CD14-positive monocyte (primary cell): ENCODE measurements at places on chromosomes 4 and X.

- DNase-seq, result peak; percentile 60
Measured at GRCh38 chrX:71128915-71129765, 10.7 kb downstream of the MED12 start.

DNA sequence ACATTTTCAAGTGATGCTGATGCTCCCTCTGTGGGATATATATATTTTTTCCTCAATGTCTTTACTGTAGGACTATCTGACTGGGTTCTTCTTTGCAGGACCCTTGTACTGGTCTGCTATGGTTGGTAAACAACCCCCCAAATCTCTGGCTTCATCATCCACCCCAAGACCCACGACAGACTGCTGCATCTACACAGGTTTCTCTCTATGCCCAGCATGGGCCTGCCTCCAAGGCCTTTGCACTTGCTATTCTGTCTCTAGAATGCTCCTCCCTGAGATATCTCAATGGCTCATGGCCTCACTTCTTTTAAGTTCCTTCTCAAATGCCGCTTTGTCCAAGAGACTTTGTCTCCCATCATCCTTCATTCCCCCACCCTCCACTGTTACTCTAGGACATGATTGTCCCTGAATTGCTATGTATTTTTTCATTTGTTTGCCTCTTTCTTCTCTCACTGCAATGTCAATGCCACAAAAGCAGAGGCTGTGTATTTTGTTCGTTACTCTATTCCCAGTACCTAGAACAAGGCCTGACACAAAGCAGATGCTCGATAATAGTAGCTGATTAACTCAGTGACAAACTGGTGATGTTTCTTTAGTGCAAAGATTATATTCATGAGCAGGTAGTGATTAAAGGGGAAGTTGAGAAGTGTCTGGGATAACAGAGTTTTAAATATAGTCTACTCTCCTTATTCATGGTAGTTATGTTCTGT lies 6.6 kb downstream of the EVC start:
- DNase-seq, result no peak

- peak; percentile 64 for DNase-seq
Measured at GRCh38 chr4:36244257-36245082, at the start of gene ARAP2. Gene ARAP2 (minus strand): TSS chr4:36244514. CDS start chr4:36229486, 15,028 bp downstream.

DNA sequence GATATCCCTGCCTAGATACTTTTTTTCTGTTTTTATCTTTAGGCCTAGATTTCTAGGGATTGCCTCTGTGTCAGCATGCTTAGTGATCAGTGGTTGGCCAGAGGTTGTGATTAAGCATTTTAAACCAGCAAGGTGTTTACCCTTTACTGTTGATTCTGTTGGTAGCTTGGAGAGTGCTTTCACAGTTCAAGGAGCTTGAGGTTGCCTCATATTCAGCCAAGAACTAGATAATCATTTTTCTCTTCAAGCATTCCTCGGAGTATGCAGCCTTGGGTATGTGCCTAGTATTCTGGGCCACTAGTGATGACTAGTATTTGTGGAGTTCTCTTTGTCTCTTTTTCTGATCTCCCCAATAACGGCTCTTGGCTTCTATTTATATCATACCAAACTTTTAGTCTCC lies 20.4 kb downstream of the APOOL start:
- DNase-seq, result no peak

- no peak for DNase-seq
Measured at GRCh38 chrX:148134578-148134977, 153.4 kb downstream of the FMR1NB start.

DNA sequence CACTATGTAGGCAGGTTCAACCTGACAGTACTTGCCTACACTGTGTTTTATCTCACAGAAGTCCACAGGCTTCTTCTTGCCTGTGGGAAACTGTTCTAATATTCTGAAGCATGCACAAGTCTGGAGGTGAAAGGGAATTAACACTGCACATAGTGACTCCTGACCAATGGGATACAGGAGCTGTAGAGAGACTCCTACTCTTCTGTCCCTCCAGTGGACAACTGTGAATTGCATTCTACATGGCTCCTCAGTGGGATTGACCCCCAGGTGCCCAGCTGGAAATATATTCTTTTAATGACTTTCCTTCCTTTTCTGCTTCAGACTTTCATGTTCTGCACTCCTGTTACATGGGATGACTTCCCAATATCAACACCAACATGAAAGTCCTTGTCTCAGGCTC lies 8.2 kb upstream of the YIPF6 start:
- DNase-seq, result no peak

- DNase-seq, result no peak
Measured at GRCh38 chr4:40804598-40804997, 54.8 kb downstream of the NSUN7 start.

GRCh38 chr4:89294573-89295269 lies 12.9 kb downstream of the GPRIN3 start:
- DNase-seq, result no peak

- no peak for DNase-seq
Measured at GRCh38 chr4:73701116-73701515, 39.3 kb upstream of the CXCL8 start.

DNA sequence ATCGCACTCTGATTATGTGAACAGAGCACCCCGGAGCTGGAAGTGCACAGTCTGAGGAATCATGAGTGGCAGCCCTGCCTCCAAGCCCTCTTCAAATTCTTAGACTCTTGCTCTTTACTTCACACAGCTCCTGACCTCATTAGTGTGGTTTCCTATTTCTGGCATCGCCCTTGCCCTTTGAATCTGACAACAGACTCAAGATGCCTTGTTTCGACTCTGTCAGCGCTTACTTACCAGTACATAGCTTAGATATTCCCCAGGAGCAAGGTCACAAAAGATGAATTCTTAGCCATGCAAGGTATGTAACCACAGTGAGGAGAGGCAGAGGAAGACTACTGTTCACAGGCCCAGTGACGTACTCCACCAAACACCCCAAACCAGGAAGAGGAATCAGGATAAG lies 167.2 kb downstream of the KDR start:
- no peak for DNase-seq

GRCh38 chr4:146674829-146675570 lies 36.3 kb downstream of the POU4F2 start:
- DNase-seq, result no peak

- no peak for DNase-seq
Measured at GRCh38 chr4:1623400-1623799, 60.7 kb downstream of the FAM53A start.

DNA sequence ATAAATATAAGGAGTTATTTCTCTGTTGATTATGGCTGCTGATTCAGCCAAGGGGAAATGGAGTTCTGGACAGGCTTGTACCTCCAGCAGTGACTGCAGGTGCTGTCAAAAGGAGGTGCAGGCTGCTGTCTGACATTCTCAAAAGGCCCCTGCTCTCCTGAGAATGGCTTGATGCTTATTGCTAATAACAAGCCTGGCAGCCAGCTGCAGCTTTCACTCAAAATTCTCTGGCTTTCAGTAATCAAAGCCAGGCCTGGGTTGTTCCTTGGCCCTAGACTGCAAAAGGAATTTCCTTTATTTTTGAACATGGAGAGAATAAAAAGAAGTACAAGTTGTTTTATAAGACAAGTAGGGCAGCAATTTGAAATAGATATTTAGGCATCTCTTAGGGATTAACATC lies 575.9 kb downstream of the MID1IP1 start:
- no peak for DNase-seq

DNA sequence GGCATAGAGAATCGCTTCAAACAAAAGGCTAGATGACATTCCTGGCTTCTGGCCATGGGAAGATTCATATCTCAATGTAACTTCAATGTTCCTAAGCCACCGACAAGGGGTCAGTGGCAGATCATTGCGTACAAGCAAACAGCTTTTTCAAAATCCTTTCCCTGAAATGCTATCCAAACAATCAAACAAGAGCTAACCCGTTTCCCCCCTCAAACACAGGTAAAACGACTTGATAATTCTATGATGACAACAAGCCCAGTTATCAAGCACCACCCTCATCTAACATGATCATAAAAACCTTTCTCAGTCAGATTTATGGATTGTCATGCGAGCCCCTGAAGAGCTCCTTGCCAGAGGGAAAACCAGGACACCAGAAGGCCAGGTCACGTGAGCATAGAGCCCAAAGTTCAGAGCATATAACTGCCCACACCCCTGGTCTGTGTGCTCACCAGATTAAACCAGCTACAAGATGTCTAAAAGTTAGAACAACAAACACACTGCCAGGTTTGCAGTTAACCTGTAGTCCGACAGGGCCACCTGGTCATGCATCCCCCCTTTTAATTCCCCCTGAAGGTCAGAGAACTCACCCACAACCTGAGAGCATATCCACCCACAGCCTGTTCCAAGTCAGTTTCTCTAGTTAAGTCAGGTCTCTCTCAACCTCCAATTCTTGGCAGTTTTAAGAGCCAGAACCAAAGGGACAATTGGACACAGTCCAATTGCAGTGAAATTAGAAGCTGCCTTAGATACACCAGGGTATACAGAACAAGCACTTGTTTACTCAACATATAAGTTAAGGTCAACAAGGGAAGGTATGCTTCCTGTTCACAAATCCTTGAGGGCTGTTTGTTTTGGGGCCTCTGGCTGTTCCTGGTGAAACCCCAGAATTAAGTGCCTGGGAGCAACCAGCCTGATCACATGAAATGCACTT lies 248.1 kb upstream of the PPARGC1A start:
- DNase-seq, result no peak

DNA sequence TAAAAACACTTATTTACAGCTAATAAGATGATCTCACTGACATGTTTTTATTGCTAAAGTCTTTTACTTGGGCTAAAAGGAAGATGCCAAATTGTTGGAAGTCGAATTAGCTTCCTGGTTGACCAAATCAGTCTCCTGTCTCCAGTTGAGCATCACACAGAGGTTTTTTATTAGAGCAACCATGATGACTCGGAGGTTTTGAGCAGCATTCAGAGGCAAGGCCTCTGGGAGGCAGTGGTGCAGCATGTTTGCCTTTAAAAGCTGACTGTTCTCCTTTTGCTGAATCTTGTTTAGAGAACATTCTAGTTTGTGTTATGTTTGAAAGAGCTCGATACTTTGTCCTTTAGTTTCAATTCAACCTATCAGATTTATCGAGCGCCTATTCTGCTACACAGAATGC lies 2.1 kb downstream of the UCHL1 start:
- DNase-seq, result peak; percentile 19

DNA sequence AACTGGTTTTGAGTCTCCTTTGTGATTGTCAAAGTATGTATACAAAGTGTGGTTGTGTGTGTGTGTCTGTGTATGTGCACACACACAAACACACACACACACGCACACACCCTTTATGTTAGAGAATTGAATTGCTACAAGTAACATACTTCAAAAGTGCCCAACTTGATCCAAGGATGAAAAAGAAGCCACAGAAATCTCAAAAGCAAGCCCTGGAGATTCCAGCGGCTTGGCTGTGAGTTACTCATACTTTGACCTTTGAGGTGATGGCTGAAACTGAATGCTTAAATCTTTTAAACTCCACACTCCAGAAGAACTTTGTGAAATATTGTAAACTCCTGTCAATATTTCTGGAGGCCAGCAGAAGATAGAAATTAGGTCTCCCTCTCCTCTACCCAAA lies 168.4 kb upstream of the NRK start:
- no peak for DNase-seq

GRCh38 chr4:38292529-38292928 lies 332.3 kb downstream of the PTTG2 start:
- DNase-seq, result no peak

DNA sequence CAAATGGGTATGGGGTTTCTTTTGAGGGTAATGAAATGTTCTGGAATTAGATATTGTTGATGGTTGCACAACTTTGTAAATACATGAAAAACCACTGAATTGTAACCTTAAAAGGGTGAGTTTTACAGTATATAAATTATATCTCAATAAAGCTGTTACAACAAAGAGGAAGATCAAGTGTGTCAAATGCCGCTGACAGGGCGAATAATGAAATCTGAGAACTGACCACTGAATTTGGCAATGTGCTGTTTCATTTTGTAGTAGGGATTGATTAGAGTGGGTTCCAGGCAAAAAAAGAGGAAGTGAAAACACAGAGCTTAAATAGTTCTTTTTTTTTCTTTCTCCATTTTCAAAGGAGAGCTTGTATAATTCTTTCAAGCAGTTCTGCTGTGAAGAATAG lies 161.1 kb upstream of the NAP1L5 start:
- peak; percentile 83 for DNase-seq

GRCh38 chr4:182644683-182645050 lies 272.5 kb downstream of the DCTD start:
- DNase-seq, result no peak
